ENCODE measurements at places on chromosomes 3 and 15.

DNA sequence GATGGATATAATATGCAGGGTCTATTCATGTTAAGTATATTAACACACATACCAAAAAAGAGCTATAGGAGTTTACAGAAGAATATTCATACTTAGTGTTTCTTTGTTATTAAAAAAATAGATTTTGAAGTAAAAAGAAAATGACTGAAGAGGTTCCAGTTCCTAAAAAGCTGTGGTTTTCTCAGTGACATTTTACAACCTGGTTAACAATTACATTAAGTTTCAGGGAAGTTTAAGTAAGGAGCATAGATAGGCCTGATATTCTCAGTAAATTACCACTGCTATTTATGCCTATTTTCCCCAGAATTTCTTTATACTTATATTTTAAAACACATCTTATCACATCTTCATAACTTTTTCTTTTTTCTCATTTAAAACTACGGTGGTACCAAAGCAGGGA is 43.6 kb upstream of the SPTSSB start:
- DNase-seq: no peak

DNA sequence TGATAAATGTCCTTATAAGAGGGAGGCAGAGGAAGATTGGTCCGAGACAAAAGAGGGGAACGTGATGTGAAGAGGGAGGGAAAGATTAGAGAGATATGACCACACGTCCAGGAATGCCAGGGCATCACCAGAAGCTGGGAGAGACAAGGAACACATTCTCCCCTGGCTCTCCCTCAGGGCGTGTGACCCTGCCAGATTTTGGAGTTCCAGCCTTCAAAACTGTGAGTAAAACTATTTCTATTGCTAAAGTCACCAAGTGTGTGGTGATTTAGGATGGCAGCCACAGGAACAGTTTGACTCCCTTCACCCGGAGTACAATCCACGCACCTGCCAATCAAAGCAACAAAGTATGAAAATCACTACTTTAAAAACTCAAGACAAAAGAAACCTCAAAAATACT is 32.1 kb upstream of the TJP1 start:
- no peak for DNase-seq

DNA sequence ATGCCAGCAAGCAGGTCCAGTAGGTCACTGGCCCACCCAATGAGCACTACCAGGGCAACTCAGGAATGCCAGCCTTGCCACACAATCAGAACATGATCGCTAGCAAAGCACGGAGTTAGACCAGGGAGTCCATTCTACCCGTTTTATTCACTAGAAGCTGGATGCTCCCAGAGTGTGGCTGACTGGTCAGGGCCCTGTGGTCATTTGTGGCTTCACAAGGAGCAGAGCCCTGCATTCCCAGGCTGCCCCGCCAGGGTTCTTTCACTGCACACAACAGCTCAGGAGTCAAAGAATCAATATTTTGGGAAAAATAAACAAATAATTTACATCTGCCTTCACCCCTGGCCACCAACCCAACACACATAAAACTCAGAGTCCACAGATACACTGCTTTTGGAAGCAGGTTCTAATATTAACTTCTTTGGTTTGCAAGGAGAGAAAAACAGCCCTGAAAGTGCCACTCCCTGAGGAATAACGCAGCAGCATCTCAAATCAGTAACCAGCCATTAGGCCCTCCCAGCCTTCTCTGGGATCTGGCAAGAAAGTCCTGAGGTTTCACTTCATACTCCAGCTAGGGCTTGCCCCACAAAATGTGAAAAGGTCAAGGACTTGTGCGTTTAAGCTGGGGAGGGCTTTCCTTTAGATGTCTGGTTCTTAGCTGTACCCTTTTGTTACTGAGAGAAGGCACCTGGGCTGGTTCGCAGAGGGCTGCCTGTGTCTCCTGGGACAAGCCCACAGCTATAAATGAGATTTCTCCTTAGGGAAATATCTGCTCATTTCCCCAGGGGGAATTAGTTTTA is 16.0 kb downstream of the SIAH2 start:
- no peak for DNase-seq

GRCh38 chr15:39798382-39798781 is 15.7 kb upstream of the FSIP1 start:
- no peak for DNase-seq

- DNase-seq: no peak
Observed at GRCh38 chr15:91965501-91966193, 112.1 kb downstream of the SLCO3A1 start.

DNA sequence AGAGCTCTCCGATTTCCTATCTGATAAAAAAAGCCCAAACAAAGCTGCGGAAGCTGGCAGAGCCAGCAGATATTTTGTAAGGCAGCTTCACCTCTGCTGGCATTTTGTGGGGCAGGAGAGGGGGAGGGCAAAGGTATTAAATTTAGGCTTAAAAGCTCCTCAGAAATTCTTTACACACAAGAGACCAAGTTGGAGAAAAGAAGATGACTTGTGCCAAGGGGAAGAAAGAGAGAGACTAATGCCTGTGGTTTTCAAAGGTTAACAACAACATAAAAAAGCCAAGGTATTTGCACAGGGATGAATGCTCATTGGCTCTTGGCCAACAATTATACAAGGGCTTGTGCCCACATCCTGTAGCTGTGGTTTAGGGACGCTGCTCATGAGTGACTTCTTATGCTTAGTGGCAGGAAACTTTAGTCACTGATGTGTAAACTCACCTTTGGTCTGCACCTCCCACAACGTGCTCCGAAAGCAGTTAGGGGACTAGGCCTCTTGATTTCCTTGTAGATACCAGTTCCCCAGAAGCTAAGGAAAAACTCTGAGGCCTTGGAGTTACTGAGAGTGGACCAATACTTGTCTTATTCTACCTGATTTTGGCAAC is 152.9 kb downstream of the TPRG1 start:
- DNase-seq: peak; percentile 34
